HAP-1 (cell line): ENCODE measurements at places on chromosomes 3 and 15.

DNA sequence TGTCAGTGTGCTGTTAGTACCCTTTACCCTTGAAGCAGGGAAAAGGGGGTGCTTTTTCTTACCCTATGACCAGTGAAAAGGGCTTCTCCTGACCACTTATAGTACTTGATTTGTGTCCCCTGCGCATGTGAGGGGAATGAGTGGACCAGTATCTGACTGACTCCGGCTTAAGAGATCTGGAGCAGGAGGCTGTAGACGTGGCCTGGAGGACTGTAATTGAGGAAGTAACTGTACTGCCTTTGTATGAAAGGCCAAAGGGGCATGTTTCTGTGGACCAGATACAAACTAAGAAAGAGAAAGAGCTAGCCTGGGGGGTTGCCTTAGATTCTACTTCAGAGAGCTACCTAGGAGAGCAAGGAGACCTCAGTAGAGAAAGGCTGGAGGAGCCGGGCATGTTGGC, 89.9 kb upstream of the TBL1XR1 start:
- DNase-seq = no peak

- no peak for DNase-seq
Observed at GRCh38 chr3:113157408-113158030, 53.8 kb upstream of the BOC start.

GRCh38 chr3:134466331-134466730, 19.5 kb downstream of the ANAPC13 start:
- no peak for DNase-seq

DNA sequence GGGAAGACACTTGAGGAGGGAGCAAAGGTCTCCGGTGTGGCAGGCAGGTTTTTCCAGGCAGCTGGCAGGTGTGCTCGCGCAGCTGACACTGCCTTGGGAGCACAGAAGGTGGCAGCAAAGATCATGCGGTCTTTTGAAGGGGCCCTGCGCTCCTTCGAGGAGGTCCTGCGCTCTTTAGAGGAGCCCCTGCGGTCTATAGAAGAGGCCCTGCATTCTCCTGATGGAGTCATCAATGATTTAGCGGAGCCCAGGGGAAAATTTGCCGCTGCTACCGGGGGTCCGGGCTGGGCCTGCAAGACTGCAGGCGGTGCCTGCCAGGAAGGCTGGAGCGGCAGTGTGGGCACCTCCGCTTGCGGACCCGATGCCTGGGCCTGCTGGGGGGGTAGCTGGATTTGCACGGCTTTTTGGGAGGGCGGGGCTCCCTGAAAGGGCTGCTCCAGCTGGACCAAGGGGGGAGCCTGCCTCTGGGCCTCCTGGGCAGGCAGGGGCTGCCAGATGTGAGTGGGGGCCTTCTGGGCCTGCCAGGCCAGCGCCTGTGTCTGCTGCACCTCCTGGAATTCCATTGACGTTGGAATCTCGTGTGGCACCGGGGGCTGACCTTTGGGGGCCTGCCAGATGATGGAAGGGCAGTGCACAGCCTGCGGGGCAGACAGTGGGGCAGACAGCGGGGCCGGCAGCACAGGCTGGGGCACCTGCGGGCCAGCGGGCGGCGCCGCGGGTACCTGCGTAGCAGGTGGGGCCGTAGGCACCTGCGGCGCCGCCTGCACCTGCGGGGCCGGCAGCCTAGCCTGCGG, 2.1 kb downstream of the MAGEL2 start:
- no peak for DNase-seq

DNA sequence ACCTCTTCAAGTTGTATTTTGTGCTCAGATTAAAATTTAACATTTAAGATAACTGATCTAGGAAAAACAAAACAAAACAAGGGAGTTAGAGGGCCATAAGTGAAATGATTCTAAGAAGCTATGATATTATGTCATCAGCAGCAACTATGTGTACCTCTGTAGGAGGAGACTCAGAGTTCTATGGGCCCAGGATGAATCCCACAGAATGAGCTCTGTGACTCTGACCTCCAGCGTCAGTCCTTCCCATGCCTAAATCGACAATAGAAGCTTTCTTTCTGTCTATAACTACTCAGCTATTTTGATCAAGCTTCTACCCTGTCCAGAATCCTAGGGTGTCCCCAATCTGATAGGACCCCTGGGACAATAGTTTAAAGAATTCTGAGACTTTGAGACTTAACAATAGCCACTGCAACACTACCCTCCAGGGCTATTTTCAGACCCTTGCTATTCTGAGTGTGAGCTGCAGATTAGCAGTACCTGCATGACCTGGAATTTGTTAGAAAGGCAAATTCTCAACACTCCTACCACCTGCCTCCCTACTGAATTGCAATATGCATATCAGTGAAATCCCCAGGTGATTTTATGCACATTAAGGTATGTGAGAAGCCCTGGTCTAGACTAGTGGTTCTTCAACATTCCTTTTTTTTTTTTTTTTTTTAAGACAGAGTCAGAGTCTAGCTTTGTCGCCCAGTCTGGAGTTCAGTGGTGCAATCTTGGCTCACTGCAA, 66.7 kb downstream of the ARHGAP31 start:
- DNase-seq = no peak

DNA sequence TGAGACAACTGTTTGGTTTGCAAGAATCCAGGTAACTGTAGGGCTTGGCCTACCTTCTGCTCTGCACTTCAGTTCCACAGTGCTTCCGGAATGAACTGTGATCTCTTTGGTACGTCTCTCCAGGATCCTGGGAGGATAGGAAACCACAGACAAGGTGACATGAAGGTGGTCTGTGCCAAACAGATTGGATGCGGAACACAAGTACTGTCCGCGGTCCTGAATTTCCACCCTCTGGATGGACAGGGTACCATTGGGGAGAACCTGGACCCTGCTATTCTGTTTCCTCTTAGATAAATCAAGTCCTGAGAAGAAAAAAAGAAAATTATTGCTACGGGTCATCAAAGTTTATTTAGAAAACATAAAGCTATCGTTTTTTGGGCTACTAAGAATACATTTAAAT, 17.3 kb downstream of the IGSF10 start:
- peak; percentile 51 for DNase-seq

DNA sequence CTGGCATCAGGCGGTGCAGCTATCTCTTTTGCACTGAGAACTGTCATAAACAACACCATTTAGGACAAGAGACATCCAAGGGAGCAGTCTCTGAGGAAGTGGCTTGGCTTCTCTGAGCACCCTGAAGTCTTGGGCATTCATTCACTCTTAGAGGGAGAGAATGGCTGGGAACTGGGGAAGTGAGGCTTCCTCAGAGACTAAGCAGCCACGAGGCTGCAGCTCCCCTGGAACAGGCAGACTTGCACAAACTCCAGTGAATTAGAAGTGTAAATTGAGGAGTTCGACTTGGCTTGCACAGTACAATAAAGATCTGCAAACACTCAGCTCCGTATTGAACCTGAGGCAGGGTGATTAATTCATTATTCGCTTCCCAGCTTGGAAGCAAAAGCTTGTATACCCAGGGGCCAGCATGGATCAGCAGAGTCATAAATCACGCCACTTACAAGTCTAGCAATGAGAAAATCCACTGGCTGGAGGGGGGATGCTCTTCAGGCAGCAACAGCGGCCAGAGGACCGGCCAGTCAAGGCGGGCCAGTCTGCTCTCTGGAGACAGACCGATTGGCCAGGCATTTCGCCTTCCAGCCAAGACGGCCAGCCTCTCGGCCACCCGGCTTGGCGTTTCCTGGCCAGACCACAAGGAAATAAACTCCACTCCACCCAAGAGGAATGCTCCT, 118.8 kb upstream of the ADPGK start:
- DNase-seq = peak; percentile 34

DNA sequence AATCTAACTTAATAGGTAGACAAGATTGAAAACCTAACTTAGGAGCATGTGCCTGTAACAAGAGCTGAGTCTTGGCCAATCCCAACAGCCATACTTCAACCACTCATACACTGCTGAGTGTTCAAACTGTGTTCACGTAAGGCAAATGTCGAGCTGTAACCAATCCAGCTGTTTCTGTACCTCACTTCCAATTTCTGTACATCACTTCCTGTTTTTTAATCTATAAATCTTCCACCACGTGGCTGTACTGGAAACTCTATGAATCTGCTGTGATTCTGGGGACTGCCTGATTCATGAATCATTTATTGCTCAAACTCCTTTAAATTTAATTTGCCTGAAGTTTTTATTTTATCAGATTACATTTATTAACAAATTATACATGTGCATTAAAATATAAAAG, 44.6 kb upstream of the NEDD4 start:
- no peak for DNase-seq

DNA sequence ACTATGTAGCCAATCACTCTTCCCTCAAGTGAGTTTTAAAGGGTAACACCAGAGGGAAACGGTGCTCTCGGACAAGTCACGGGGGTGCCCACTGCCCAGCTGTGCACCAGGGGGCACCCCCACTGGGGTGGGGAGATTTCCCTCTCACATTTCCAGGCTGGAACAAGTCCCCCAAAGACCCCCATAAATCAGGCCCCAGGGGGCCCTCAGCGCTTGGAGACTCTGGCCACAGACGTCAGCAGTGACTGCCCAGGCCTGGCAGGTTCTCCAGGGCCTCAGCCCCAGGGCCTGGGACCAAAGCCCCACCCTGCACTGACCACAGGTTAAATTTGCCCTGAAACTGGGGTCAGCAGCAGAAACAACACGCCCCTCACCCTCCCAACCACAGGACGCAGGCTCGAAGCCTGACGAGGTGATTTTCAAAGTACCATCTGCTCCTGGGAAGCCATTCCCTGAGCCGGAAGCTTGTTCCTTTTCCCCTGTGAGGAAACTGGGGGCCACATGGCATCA, 17.0 kb downstream of the XXYLT1 start:
- DNase-seq = no peak
